SJCRH30 (cell line): ENCODE measurements at places on chromosomes 4 and X. TPM values are rescaled to one million over a fixed set of nuclear protein-coding genes. Genes with fewer than 3 reads are reported as not detected.

DNA sequence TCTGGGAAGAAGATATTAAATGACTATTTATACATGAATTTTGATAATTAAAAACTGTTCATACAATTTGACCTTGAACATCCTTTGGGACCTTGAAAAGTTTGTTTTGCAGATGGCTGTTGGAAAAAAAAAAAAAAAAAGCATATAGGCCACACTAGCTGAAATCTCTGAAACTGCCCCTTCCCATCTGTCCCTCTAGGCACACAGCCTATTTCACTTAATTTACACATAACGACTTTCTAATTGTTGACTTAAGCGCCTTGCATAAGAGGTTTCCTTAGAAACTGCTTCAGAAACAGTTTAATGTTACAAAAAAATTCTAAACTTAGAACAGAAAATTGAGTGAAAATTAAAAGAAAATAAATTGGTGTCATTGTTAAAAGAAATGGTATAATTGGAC is 131.0 kb downstream of the COX18 start:
- no peak for DNase-seq

DNA sequence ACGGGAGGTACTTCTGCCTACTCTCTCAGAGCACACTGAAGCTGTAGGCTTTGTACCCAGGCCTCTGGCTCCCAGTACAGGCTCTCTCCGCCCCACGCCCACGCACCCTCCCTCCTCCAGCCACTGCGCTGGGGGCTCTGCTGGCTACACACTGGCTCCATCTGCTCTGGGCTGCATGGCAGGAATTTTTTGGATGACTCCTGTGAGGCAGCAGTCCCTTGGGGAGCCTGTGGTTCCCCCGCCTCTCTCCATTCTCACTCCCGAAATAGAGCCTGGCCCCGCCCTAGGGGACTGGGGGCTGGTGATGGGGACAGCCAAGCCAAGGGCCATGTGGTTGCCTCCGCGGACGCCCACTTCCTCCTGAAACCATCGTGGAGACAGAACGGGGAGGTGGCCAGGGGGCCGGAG is 58.1 kb upstream of the ADRA2C start:
- DNase-seq = peak; percentile 76

DNA sequence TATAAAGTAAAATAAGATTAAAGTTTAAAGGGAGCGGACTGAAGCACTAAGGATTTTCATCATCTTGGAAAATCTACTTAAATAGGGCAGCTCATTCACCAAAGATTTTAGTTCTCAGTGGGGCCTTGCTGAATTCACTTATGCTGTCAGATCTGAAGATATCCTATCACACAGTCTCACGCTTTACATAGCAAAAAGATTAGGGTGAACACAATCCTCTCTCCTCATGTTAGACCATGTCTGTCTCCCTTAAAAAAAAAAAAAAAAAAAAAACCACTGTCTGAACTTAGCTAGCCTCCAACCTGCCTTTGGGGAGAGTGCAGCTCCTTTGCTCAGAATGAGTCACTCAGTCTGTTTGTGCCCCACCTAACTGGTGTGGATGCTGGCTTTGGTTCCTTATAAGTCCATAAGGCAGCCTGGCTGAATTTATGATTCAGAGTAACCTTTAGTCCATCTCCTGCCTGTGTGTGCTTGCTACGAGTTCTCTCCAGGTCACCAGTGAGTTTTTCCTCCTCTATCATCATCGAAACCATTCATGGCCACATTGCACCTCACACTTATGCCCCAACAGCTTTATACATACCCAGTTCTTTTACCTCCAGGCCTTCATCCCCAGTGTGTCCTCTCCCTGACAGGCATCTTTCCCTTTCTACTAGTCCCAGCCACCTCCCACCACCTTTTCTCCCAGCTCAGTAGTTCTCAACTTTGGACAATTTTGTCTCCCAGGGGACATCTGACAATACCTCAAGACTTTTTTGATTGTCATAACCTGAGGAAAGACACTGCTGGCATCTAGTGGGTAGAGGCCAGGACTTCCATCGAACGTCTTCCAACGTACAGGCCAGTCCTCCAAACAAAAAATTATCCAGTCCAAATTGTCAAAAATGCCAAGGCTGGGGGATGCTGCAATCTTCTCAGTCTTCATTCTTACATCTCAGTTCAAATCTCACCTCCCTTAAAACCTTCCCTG is 220.7 kb upstream of the EMCN start:
- DNase-seq = peak; percentile 28

DNA sequence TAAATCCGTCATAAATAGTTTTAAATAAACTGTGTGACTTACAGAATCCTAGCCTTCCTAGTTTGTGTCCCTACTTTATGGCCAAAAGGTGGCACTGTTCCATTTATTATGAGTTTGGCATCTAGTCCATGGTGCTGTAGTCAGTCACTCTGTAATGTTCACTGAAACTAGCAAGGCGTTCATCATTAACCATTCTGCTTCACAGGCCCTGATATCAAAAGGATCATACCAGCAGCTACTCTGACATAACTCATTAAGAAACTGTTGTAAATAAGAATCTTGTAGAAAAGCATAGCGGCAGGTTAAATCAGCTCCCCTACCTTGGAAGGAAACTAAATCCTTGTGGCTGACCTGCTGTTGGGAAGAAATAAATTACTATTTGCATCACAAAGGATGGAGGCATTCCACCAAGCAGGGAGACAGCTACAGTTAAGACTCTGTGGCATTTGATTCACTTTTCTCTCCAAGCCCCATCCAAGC is 919.6 kb upstream of the DIAPH2 start:
- peak; percentile 71 for DNase-seq

Gene TEX11
- total RNA-seq = 0.08 and 0.23 TPM in 2 replicates
